Breast epithelium (tissue), 4 donors: ENCODE measurements at places on chromosomes 12 and 14. TPM values are rescaled to one million over a fixed set of nuclear protein-coding genes. Genes with fewer than 3 reads are reported as not detected.

GRCh38 chr12:94534774-94535509, 75.3 kb upstream of the CEP83 start:
- DNase-seq, result no peak
- no peaks in the 10 kb centered on the region for H3K27me3 ChIP-seq

GRCh38 chr12:126431767-126432166, 1366.5 kb downstream of the AACS start:
- H3K36me3 ChIP-seq, result no peaks in the 10 kb centered on the region
- H3K4me1 ChIP-seq, result no peaks in the 10 kb centered on the region
- H3K27me3 ChIP-seq, result no peaks in the 10 kb centered on the region

DNA sequence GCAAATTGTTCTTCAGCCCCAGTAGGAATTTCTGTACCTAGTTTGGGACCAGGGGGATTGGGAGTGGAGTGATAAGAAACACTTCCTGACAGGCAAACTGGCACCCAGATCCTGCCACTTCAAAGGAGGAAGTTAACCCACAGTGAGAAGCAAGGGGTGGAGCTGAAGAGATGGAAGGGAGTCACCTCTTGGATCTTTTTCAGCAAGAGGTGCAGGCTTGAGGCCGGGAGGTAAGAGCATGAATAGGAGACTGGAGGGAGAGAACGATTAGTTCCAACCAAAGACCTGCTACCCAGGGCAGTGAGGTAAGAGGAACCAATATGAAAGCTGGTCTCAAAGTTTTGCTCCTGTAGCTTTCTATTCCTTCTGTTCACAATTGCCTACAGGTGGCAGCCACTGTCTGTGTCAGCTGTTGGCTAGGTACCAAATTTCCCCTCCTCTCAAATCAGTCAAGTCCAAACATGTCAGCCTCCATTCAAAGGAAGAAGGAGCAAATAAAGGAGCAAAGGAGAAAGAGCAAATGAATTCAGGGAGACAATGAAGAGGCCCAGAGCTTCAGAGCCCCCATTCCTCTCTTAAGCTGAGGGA, 14.9 kb upstream of the TAC3 start:
- H3K27me3 ChIP-seq, result no peaks in the 10 kb centered on the region
- no peaks in the 10 kb centered on the region for H3K36me3 ChIP-seq
- H3K27ac ChIP-seq, result no peak overlapping the region
- no peak for DNase-seq
- no peaks in the 10 kb centered on the region for H3K4me1 ChIP-seq
- H3K4me3 ChIP-seq, result no peak overlapping the region

GRCh38 chr12:114852976-114853529, 169.1 kb upstream of the TBX3 start:
- H3K27ac ChIP-seq, result no peak overlapping the region
- H3K27me3 ChIP-seq, result no peaks in the 10 kb centered on the region
- no peaks in the 10 kb centered on the region for H3K36me3 ChIP-seq
- H3K4me3 ChIP-seq, result no peak overlapping the region
- H3K4me1 ChIP-seq, result no peaks in the 10 kb centered on the region

GRCh38 chr14:50601394-50601793, 41.4 kb downstream of the ATL1 start:
- H3K36me3 ChIP-seq, result no peaks in the 10 kb centered on the region
- no peaks in the 10 kb centered on the region for H3K4me1 ChIP-seq
- no peak overlapping the region for H3K4me3 ChIP-seq
- no peak overlapping the region for H3K27ac ChIP-seq
- DNase-seq, result no peak
- H3K27me3 ChIP-seq, result no peaks in the 10 kb centered on the region

GRCh38 chr14:33563191-33563900, 387.5 kb downstream of the EGLN3 start:
- H3K27me3 ChIP-seq, result no peaks in the 10 kb centered on the region
- no peak for DNase-seq
- no peak overlapping the region for H3K4me3 ChIP-seq
- H3K4me1 ChIP-seq, result no peaks in the 10 kb centered on the region

- H3K4me1 ChIP-seq, result no peaks in the 10 kb centered on the region
- no peaks in the 10 kb centered on the region for H3K36me3 ChIP-seq
- H3K4me3 ChIP-seq, result no peak overlapping the region
- H3K27me3 ChIP-seq, result no peaks in the 10 kb centered on the region
Observed at GRCh38 chr12:105455261-105455660, 124.8 kb downstream of the C12orf75 start.

GRCh38 chr12:28893856-28894255, 255.2 kb upstream of the FAR2 start:
- no peak overlapping the region for H3K4me3 ChIP-seq
- no peaks in the 10 kb centered on the region for H3K36me3 ChIP-seq
- no peak overlapping the region for H3K27ac ChIP-seq
- H3K4me1 ChIP-seq, result no peaks in the 10 kb centered on the region
- H3K27me3 ChIP-seq, result no peaks in the 10 kb centered on the region
- DNase-seq, result no peak

DNA sequence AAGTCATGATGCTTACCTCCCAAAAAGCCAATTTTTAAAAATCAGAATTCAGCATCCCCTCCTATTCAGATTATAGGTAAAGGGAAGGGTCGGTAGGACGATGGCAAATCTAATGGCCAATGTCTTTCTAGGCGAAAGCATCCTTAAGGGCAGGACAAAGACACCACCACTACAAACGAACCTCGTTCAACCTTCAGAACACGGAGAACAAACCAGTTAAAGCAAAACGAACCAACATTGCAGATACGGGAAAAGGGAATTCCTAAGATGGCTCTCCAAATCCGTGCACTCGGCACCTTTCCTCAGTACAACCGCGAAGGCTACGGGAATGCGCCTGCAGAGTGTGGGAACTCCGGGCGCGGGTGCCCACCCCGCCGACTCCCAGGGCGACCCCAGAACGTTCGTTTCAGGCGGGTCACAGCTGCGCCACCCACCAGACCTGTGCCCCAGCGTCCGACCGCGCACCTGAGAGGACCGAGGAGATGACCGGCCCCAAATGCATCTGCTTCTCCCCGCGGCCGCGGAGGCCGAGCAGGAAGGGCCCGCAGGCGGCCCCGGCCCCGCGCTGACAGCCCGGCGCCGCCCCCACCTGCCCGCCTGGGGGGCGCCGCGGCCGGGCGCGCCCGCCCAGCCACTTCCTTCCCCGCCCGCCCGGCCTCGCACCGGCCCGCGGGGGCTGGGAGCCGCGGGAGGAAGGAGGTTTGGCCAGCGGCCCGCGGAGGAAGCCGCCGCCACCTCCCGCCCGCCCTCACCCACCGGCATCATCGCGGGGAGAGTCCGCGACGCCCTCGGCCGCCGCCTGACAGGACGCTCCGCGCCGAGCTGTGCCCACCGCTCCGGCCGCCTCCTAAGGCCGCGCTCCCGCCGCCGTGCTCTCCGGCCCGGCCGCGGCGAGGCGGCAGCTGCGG, 578 bp downstream of the PPP1R13B start:
- H3K4me3 ChIP-seq, result peak overlapping the region; percentile 95
- no peak for DNase-seq
- H3K27ac ChIP-seq, result peak overlapping the region; percentile 94
- no peaks in the 10 kb centered on the region for H3K27me3 ChIP-seq

GRCh38 chr14:98573082-98573481, 698.9 kb downstream of the BCL11B start:
- no peak overlapping the region for H3K4me3 ChIP-seq
- DNase-seq, result no peak
- H3K27me3 ChIP-seq, result no peaks in the 10 kb centered on the region
- H3K36me3 ChIP-seq, result no peaks in the 10 kb centered on the region
- H3K4me1 ChIP-seq, result no peaks in the 10 kb centered on the region

DNA sequence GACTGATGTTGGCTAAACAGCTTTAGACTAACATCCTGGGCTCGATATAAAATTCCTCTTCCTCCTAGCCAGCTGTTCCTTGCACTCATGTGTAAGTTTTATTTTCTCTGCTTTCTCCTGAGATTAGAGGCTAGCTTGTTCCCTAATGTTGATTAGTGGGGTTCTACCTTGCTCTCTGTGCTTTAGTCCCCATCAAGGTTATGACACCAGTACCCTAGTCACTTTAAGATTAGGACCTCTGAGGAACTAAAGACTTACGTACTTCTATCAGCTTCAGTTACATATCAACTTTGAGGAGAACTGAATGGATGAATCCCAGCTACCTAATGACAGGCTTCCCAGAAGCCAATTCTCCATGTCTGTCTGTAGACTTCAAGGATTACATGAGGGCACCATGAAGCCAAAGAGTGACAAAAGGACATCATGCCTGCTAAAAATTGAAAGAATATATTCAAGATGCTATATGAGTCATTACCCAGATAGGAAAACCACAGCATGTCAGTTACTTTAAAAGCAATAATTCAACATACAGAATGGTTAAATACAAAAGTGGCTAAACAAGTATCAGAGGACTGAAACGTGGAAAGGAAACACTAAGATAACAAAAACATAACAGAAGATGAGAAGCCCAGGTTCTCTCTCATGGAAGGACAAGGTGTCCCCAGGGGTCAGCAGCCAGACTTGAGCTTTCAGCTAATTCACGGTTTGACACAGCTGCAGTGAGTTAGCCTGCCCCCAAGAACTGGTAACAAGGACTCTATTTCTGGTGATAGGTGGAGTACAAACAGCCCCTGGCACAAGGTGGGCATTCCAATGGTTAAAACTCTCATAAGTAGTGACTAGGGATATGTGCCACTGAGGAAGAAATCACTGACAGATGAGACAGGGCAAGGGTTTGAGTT, 20.4 kb downstream of the ADAM20 start:
- no peak overlapping the region for H3K4me3 ChIP-seq
- H3K36me3 ChIP-seq, result no peaks in the 10 kb centered on the region
- DNase-seq, result no peak
- no peaks in the 10 kb centered on the region for H3K27me3 ChIP-seq
- H3K27ac ChIP-seq, result no peak overlapping the region
- no peaks in the 10 kb centered on the region for H3K4me1 ChIP-seq

- no peak for DNase-seq
- peak overlapping the region; percentile 28 for H3K4me3 ChIP-seq
- H3K27ac ChIP-seq, result no peak overlapping the region
- H3K27me3 ChIP-seq, result no peaks in the 10 kb centered on the region
- no peaks in the 10 kb centered on the region for H3K36me3 ChIP-seq
Observed at GRCh38 chr12:99130808-99131553, 485.9 kb downstream of the APAF1 start.

DNA sequence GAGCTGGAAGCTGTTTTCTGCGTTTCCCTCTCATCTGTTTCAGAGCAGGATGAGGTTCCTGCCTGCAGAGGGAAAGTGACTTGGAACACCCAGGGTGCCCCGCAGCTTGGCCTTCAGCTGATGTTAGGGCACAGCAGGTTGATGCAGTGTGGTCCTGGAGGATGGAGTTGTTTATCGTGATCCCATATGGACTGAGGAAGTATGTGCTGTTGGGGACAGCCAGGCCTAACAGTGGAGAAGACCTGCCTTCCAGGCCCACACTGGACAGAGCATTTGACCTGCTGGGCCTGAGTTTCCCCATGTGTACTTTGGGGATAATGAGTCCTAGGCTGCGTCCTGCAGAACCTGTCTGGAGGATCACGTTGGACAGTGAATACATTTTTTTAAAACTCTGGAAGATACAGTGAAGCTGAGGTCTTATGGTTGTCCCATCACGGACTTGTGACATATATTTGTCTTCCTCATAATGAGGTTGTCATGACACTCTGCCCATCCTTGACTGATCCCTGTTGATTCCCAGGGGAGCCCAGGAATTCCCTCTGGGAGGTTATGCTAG, 12.8 kb downstream of the SERPINA1 start:
- no peaks in the 10 kb centered on the region for H3K36me3 ChIP-seq
- no peak overlapping the region for H3K27ac ChIP-seq
- H3K4me1 ChIP-seq, result no peaks in the 10 kb centered on the region
- H3K27me3 ChIP-seq, result no peaks in the 10 kb centered on the region
- no peak for DNase-seq

DNA sequence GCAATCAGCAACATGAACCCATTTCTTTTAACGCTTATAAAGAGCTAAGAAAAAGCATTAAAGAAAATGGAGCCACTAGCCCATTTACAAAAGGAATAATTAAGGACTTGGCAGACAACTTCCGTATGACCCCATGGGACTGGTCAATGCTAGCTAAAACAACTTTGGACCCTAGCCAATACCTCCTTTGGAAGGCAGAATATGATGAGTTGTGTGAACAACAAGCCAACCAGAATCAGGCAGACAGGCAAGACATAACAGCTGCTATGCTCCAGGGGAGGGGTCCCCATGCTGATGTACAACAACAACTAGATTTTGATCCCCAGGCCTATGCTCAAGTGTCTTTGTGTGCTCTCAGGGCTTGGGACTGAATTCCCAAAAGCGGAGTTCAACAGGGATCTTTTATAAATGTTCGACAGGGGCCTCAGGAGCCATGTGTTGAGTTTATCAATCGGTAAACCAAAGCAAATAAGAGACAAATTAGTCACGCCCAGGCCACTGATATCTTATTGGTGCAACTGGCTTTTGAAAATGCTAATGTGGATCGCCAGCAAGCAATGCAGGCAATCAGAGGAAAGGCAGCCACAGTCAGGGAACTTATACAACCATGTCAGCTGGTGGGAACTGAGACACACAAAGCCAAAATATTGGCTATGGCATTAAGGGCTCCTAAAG, 254.4 kb upstream of the DIO2 start:
- no peaks in the 10 kb centered on the region for H3K27me3 ChIP-seq
- no peak overlapping the region for H3K27ac ChIP-seq
- no peak overlapping the region for H3K4me3 ChIP-seq
- no peaks in the 10 kb centered on the region for H3K4me1 ChIP-seq

DNA sequence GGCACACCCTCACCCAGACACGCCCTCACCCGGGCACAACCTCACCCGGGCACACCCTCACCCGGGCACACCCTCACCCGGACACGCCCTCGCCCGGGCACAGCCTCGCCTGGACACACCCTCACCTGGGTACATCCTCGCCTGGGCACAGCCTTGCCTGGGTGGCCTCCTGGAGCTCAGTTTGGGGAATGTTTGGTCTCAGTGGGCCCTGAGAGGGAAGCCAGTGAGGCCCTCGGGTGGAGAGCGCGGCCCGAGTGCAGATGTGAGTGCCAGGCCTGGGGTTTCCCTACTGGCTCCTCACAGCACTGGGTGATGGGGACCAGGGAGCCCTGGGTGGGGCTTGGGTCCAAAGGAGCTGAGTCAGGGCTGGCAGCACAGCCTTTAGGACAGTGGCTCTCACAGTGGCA, 23.8 kb downstream of the GALNT9 start:
- H3K36me3 ChIP-seq, result no peaks in the 10 kb centered on the region
- no peak for DNase-seq
- no peak overlapping the region for H3K4me3 ChIP-seq

The SMIM41 gene
- not detected for total RNA-seq

The PTCSC3 gene
- total RNA-seq, result not detected

The AKAP6 gene
- 4.6 TPM for total RNA-seq

The CISTR gene
- total RNA-seq, result not detected

The OTUB2 gene
- 0.64 TPM for total RNA-seq

The LYZ gene
- 13.4 TPM for total RNA-seq

The KIF5A gene
- 1.2 TPM for total RNA-seq

The ASCL1 gene
- total RNA-seq, result 0.15 TPM

The TAS2R14 gene
- 3.7 TPM for total RNA-seq

The RPL10L gene
- total RNA-seq, result not detected

The C1QL4 gene
- total RNA-seq, result not detected

The FBLN5 gene
- 81.8 TPM for total RNA-seq

The KRT78 gene
- 2.0 TPM for total RNA-seq

The CRIP2 gene
- 92.1 TPM for total RNA-seq

The TAS2R7 gene
- total RNA-seq, result not detected

The TXNRD1 gene
- total RNA-seq, result 103 TPM

The SERPINA9 gene
- not detected for total RNA-seq
